ENCODE measurements at places on chromosomes 2 and 18. TPM values are rescaled to one million over a fixed set of nuclear protein-coding genes. Genes with fewer than 3 reads are reported as not detected.

PTMA gene
- 481 TPM for total RNA-seq

GRCh38 chr18:62760403-62760734 is 45.0 kb downstream of the PHLPP1 start:
- no peak overlapping the region for H3K4me3 ChIP-seq
- H3K36me3 ChIP-seq = no peaks in the 10 kb centered on the region
- H3K4me1 ChIP-seq = no peaks in the 10 kb centered on the region
- peak; percentile 70 for DNase-seq

GRCh38 chr18:32867936-32868335 is 95.1 kb upstream of the KLHL14 start:
- no peaks in the 10 kb centered on the region for H3K4me1 ChIP-seq
- no peak for DNase-seq
- H3K27me3 ChIP-seq = no peaks in the 10 kb centered on the region

DNA sequence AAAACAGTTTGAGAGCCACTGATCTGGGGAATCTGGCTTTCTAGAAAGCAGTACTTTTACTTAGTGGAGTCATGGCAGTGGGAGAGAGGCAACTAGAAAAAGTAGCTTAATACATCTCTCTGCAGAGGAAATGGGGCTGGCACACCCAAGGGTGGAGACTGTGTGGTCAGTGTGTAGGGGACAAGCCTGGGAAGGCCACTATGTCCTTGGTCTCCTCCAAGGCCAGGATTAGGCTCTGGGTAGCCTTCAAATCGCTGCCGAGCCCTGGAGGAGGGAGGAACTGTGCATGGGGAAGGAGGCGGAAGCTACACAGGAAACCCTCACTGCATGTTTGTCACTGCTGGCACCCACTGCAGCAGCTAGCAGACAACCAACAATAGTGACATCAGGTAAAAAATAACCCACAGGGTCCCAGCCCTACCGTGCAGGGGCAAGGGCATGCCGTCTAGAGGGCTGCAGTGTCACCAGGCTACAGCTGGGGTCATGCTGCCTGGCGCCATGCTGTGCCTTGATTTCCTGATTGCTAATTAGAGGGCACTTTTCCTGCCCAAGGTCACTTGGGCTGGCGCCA is 34.8 kb downstream of the LBH start:
- H3K36me3 ChIP-seq = no peaks in the 10 kb centered on the region
- no peak for DNase-seq
- no peak overlapping the region for H3K27ac ChIP-seq
- H3K27me3 ChIP-seq = no peaks in the 10 kb centered on the region

GRCh38 chr2:10412380-10412779 is 35.7 kb downstream of the ODC1 start:
- H3K36me3 ChIP-seq = no peaks in the 10 kb centered on the region
- H3K27ac ChIP-seq = no peak overlapping the region
- H3K4me3 ChIP-seq = no peak overlapping the region
- H3K4me1 ChIP-seq = peaks cover 12% of the 10 kb centered on the region

DNA sequence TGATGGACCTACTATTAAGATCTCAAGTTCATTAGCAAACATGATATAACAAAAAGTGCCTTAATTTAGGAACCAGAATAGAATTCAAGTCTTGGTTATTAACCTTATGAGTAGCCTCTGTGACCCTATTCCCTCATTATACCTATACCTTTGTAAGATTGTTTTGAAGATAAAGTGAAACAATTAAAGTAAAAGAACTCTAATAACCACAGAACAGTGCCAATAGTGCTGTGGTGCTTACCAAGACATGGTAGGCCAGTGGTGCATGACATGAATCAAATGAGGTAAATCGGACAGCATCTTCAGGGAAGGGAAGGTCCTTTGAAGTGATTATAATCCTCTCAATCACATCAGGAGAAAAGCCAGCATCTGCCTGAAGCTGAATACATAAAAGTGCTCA is 36.4 kb downstream of the METTL4 start:
- no peak overlapping the region for H3K4me3 ChIP-seq
- H3K27me3 ChIP-seq = no peaks in the 10 kb centered on the region
- DNase-seq = no peak
- H3K27ac ChIP-seq = no peak overlapping the region
- no peaks in the 10 kb centered on the region for H3K36me3 ChIP-seq

GRCh38 chr18:36638224-36638623 is 190.6 kb downstream of the TPGS2 start:
- no peak overlapping the region for H3K27ac ChIP-seq
- H3K4me3 ChIP-seq = no peak overlapping the region
- no peaks in the 10 kb centered on the region for H3K27me3 ChIP-seq
- H3K36me3 ChIP-seq = no peaks in the 10 kb centered on the region
